ENCODE measurements at places on chromosomes 12 and 14. TPM values are rescaled to one million over a fixed set of nuclear protein-coding genes. Genes with fewer than 3 reads are reported as not detected.

EPYC gene
- not detected for total RNA-seq

DAO gene
- total RNA-seq = not detected

TMEM30B gene
- total RNA-seq = 0.26 TPM

NINJ2 gene
- 4.8 TPM for total RNA-seq

ABCC9 gene
- total RNA-seq = not detected

CIT gene
- 40.3 TPM for total RNA-seq

PIK3C2G gene
- not detected for total RNA-seq

MDGA2 gene
- total RNA-seq = not detected

DNA sequence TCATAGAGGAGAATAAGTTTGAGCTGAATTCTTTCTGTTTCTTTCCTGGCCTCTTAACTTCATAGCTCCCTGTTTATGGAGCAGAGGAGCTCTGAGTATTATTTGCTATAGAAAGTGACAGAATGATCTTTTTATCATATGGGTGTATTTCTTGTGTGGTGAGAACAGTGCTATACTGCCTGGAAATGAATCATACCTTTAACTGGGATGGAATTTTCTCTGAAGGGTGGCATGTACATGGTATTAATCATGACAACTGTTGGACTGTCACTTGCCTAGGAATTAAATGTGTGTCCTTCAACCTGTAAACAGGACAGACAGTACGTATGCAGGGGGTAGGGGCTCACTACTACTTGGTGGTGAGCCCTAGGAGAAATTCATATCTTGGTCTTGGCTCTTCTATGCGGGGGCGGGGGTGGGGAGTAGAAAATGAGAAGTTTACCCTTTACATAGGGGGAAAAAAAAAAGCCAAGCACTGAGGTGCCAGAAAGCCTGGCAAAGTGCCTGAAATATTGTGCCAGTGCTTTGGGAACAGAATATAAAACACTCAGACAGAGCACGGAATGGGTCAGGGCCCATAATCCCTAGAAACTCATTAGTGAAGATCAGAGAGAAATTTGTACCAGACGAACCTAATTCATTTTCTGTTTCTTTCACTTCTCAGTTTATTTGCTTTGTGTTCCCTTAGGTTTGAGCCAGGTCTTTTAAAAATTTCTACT is 33.8 kb downstream of the ARMH4 start:
- DNase-seq = no peak
- no peak overlapping the region for H3K27ac ChIP-seq
- peaks cover 8% of the 10 kb centered on the region for H3K27me3 ChIP-seq
- no peaks in the 10 kb centered on the region for H3K4me1 ChIP-seq

- no peak for DNase-seq
- peaks cover 17% of the 10 kb centered on the region for H3K27me3 ChIP-seq
- H3K36me3 ChIP-seq = no peaks in the 10 kb centered on the region
- no peak overlapping the region for H3K27ac ChIP-seq
Measured at GRCh38 chr12:52448228-52448627, 3.7 kb downstream of the KRT6B start.

DNA sequence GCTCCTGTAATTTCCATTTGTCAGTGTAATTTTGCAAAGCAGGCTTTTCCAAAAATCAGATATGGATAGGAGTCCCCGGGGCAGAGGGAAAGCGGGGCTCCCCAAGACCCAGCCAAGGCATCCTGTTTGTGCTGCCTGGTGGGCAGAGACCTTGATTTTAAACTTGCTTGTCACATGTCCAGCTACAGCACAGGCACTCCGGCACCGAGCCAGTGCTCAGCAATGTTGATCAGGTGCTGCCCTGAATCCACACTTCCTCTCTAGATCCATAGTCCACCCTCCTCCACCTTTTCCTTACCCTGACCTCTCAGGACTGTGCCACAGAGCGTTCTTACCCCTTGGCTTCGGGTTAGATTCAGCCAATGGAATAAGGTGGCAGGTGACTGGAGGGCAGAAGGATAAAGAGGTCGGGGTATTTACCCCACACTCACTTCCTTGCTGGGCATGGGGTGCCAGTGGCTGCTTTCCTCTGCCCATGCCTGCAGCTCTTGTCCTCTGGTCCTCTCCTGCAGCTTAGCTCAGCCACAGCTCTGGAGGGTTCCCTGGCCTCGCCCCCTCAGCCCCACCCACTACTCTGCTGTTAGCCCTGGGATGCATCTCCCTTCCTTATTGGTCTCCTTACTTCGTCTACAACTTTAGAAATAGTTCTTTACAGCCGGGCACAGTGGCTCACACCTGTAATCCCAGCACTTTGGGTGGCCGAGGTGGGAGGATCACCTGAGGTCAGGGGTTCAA is 80.1 kb downstream of the IRF2BPL start:
- peak overlapping the region; percentile 17 for H3K4me3 ChIP-seq
- peaks cover 33% of the 10 kb centered on the region for H3K4me1 ChIP-seq
- DNase-seq = no peak
- H3K27ac ChIP-seq = no peak overlapping the region
- no peaks in the 10 kb centered on the region for H3K36me3 ChIP-seq

- no peaks in the 10 kb centered on the region for H3K36me3 ChIP-seq
- no peak overlapping the region for H3K4me3 ChIP-seq
- DNase-seq = no peak
- no peak overlapping the region for H3K27ac ChIP-seq
- H3K27me3 ChIP-seq = no peaks in the 10 kb centered on the region
Measured at GRCh38 chr12:100900808-100901207, 106.2 kb downstream of the ANO4 start.

- H3K27me3 ChIP-seq = peaks cover 17% of the 10 kb centered on the region
- peaks cover 7% of the 10 kb centered on the region for H3K4me1 ChIP-seq
- no peak overlapping the region for H3K4me3 ChIP-seq
- no peak overlapping the region for H3K27ac ChIP-seq
- DNase-seq = no peak
Measured at GRCh38 chr12:8482571-8483061, 26.9 kb downstream of the CLEC6A start.

GRCh38 chr12:46177837-46178608 is 90.8 kb downstream of the SLC38A1 start:
- DNase-seq = no peak
- H3K4me1 ChIP-seq = peaks cover 39% of the 10 kb centered on the region
- no peaks in the 10 kb centered on the region for H3K27me3 ChIP-seq
- H3K4me3 ChIP-seq = no peak overlapping the region

- H3K4me1 ChIP-seq = peaks cover 31% of the 10 kb centered on the region
- H3K4me3 ChIP-seq = no peak overlapping the region
- no peak for DNase-seq
- no peaks in the 10 kb centered on the region for H3K27me3 ChIP-seq
- H3K36me3 ChIP-seq = peaks cover 28% of the 10 kb centered on the region
Measured at GRCh38 chr12:11991604-11992003, 79.1 kb upstream of the BCL2L14 start.

- no peak overlapping the region for H3K27ac ChIP-seq
- H3K36me3 ChIP-seq = no peaks in the 10 kb centered on the region
- no peak for DNase-seq
- no peak overlapping the region for H3K4me3 ChIP-seq
Measured at GRCh38 chr12:12121061-12121460, 50.3 kb downstream of the BCL2L14 start.

GRCh38 chr12:88940854-88941253 is 360.6 kb upstream of the KITLG start:
- no peaks in the 10 kb centered on the region for H3K4me1 ChIP-seq
- H3K27ac ChIP-seq = no peak overlapping the region
- no peaks in the 10 kb centered on the region for H3K36me3 ChIP-seq
- H3K27me3 ChIP-seq = peaks cover 2% of the 10 kb centered on the region
- no peak overlapping the region for H3K4me3 ChIP-seq

- DNase-seq = peak; percentile 50
- no peaks in the 10 kb centered on the region for H3K4me1 ChIP-seq
- no peak within 1 kb of the TSS for H3K27ac ChIP-seq
- H3K4me3 ChIP-seq = peak within 1 kb of the TSS; percentile 59
- H3K27me3 ChIP-seq = no peaks in the 10 kb centered on the region
Measured at GRCh38 chr14:104723651-104724406, at the start of gene ADSS1. ADSS1 (plus strand) TSS chr14:104724229; CDS start chr14:104724271, 42 bp downstream.

DNA sequence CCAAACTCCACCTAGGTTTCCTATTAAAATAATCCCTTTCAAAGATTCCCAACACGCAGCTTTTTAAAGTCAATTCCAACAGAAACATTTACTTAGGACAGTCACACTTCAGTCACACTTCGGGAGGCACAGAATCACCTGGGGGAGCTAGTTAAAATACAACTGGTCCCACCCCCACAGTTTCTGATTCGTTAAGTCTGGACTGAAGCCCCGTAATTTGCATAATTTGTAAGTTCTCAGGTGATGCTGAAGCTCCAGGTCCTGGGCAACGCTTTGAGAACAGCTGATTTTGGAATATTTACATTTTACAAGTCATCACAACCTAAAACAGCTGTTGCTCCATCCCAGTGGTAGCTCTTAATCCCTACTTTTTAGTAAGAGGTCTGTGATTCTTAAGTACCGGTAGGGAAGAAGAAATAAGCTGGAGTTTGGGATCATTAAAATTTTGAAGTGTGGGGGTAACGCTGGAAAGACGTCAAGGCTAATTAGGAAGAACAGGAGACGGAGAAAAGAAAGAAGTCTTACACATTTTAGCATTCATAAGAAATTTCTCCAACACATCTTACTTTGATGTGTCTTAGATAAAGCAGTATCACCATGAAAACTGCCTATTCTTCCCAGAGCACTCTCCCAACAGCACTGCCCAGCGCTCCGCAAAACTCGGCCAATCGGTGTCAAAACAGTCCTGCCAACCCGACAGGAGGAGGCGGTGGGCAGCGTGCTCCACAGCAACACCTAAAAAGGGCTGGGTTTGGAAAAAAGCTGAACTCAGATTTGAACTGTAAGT is 1.1 kb downstream of the IPO8 start:
- peak overlapping the region; percentile 96 for H3K4me3 ChIP-seq
- peaks cover 3% of the 10 kb centered on the region for H3K36me3 ChIP-seq
- peak overlapping the region; percentile 77 for H3K27ac ChIP-seq
- peaks cover 6% of the 10 kb centered on the region for H3K27me3 ChIP-seq

DNA sequence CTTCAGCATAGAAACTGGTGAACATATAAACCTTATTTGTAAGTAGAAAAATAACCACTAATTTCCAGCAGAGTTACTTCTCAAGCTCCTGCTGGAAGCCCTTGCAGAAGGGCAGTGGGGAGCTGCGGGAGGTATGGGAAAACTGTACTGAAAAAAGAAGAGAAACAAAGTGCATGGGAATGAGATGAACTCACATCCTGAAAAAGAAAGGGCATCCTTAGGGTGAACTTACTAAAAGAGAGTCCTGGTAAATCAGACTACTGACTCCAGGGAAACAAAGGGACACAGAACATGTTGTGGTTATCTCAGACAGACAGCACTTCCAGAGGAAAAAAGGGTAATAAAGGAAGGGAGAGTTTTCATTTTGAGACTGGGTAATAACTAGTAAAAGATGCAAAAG is 515.1 kb downstream of the RPL10L start:
- no peak for DNase-seq
- H3K36me3 ChIP-seq = no peaks in the 10 kb centered on the region
- no peak overlapping the region for H3K27ac ChIP-seq
- no peaks in the 10 kb centered on the region for H3K4me1 ChIP-seq

DNA sequence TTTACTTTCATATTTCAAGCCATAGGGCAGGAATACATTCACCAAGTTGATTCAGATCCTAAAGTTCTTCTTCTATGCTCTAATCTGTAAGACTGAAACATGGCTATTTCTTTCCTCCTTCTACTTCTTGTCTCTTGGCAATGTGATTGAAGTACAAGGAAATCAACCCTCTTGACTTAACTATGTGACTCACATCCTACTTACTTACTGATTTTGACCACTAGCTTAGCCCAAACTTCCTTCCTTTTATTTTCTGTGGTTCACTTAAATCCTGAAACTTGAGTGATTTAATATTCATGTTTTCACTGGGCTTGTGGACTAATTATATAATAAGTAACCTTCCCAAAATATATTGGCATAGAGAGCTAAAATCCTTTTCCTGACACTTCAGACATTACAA is 111.2 kb upstream of the NOVA1 start:
- H3K27ac ChIP-seq = no peak overlapping the region
- no peaks in the 10 kb centered on the region for H3K36me3 ChIP-seq
- H3K4me1 ChIP-seq = no peaks in the 10 kb centered on the region
- H3K4me3 ChIP-seq = no peak overlapping the region
- no peaks in the 10 kb centered on the region for H3K27me3 ChIP-seq
- no peak for DNase-seq

- H3K27me3 ChIP-seq = peaks cover 42% of the 10 kb centered on the region
- H3K36me3 ChIP-seq = no peaks in the 10 kb centered on the region
- H3K27ac ChIP-seq = no peak overlapping the region
- no peaks in the 10 kb centered on the region for H3K4me1 ChIP-seq
Measured at GRCh38 chr14:61923348-61923747, 161.1 kb downstream of the SNAPC1 start.

- H3K27ac ChIP-seq = no peak overlapping the region
- H3K27me3 ChIP-seq = peaks cover 5% of the 10 kb centered on the region
- H3K4me1 ChIP-seq = peaks cover 6% of the 10 kb centered on the region
- H3K4me3 ChIP-seq = no peak overlapping the region
- no peak for DNase-seq
- H3K36me3 ChIP-seq = no peaks in the 10 kb centered on the region
Measured at GRCh38 chr12:119157978-119158377, 20.8 kb upstream of the HSPB8 start.

- H3K27ac ChIP-seq = no peak overlapping the region
- H3K36me3 ChIP-seq = no peaks in the 10 kb centered on the region
- no peak overlapping the region for H3K4me3 ChIP-seq
- H3K4me1 ChIP-seq = no peaks in the 10 kb centered on the region
Measured at GRCh38 chr14:54200726-54201125, 196.1 kb upstream of the CDKN3 start.

DNA sequence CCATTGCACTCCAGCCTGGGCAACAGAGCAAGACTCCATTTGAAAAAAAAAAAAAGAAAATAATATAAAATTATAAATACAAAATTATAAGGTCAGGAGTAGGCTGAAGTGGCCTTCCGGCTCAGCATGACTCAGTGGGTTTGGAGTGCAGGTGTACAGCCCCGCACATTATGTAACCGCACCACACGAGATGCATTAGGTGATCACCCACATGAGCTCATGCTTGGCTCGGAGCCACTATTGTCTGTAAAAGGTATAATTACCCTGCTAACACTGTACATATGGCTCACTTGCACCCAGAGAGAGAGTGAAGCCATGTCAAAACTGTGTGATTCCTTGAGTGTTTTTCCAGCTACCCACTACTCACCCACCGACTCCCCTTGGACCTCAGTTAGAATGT is 557.0 kb downstream of the SLC6A15 start:
- no peaks in the 10 kb centered on the region for H3K36me3 ChIP-seq
- no peaks in the 10 kb centered on the region for H3K27me3 ChIP-seq
- no peak overlapping the region for H3K27ac ChIP-seq
- H3K4me1 ChIP-seq = no peaks in the 10 kb centered on the region

GRCh38 chr14:96246539-96246847 is 9.5 kb upstream of the BDKRB1 start:
- no peaks in the 10 kb centered on the region for H3K36me3 ChIP-seq
- no peak for DNase-seq
- no peaks in the 10 kb centered on the region for H3K4me1 ChIP-seq
- no peak overlapping the region for H3K27ac ChIP-seq
- no peak overlapping the region for H3K4me3 ChIP-seq
- H3K27me3 ChIP-seq = peaks cover 2% of the 10 kb centered on the region

- H3K27ac ChIP-seq = no peak overlapping the region
- no peaks in the 10 kb centered on the region for H3K4me1 ChIP-seq
- H3K27me3 ChIP-seq = peaks cover 3% of the 10 kb centered on the region
- DNase-seq = no peak
Measured at GRCh38 chr12:82507686-82508085, 149.4 kb downstream of the METTL25 start.

GRCh38 chr14:56219666-56220413 is 101.6 kb downstream of the PELI2 start:
- H3K27me3 ChIP-seq = no peaks in the 10 kb centered on the region
- no peak overlapping the region for H3K4me3 ChIP-seq
- H3K27ac ChIP-seq = no peak overlapping the region
- DNase-seq = no peak
- H3K36me3 ChIP-seq = no peaks in the 10 kb centered on the region

All from activated T-helper 1 cell treated with anti-CD3 and anti-CD28 coated beads, Interleukin-12 subunit alpha, Interleukin-12 subunit beta, Interleukin-2, Interleukin-4 antibody, amounts not matched to agents 30 ng/mL and 10 ng/mL and 1 ng/mL, durations not matched to agents 14 hours and 24 hours and 36 hours (primary cell).